ENCODE measurements at places on chromosomes 5 and 9. TPM values are rescaled to one million over a fixed set of nuclear protein-coding genes. Genes with fewer than 3 reads are reported as not detected.

TMC1 gene
- 0.33 TPM for total RNA-seq

LCN1 gene
- total RNA-seq, result not detected

SLC25A51 gene
- 73.5 TPM for total RNA-seq

ACER2 gene
- total RNA-seq, result 13.5 TPM

SIMC1 gene
- total RNA-seq, result 7.3 TPM

LRRC14B gene
- not detected for total RNA-seq

PRXL2C gene
- 19.9 TPM for total RNA-seq

SLC24A2 gene
- not detected for total RNA-seq

PPP3R2 gene
- not detected for total RNA-seq
